ENCODE measurements at places on chromosomes 5 and 9.

GRCh38 chr9:76394195-76394959 lies at the start of gene RFK:
RFK (minus strand) TSS chr9:76394426; CDS start chr9:76394171, 255 bp downstream.
- DNase-seq: peak; percentile 86

DNA sequence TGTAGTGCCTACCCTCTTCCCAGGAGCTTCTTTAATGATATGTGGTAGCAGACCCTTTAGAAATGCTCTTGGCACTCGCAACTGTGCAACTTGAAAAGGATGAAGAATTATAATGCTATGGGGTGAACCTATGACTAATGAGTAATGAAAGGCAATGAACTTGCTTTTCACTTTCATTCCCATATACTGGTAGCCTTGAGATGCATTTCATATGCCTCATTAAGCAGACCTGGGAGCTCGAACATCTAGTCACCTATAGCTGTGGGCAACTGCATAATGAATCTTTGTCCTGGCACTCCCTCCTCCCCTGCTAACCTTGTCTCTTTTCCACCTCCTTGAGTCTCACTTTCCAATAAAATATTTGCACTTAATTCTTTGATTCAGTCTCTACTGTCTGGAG lies 605.9 kb upstream of the DAB2 start:
- no peak for DNase-seq

DNA sequence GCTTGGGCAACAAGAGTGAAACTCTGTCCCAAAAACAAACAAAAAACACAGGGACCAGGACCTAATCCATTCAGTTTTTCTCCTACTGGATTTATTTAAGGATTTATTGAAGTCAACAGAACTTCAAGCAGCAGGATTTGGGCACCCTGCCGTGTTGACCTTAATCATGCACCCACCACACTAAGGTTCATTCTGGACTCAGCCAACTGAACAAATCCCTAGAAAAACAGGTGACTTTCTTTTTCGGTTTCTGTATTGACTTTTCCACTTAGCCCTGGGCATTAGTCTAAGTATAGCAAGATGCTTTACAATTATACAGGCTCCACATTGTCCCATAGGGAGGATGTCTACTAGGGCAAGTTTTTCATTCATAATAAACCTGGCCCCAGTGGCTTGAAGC lies 30.0 kb downstream of the ZNF131 start:
- DNase-seq: no peak

DNA sequence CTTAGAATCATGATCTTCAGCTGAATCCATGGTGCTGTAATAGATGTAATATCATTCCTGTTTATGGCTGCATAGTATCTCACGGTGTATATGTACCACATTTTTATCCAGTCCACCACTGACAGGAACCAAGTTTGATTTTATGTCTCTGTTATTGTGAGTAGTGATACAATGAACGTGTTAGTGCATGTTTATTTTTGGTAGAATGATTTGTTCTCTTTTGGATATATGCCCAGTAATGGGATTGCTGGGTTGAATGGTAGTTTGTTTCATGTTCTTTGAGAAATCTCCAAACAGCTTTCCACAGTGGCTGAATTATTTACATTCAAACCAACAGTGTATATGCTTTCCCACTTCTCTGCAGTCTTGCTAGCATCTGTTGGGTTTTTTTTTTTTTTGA lies 175.1 kb upstream of the CDH10 start:
- DNase-seq: no peak
